ENCODE measurements at places on chromosomes 2 and 18.

GRCh38 chr2:113084249-113085000 lies 16.7 kb downstream of the IL1F10 start:
- no peaks in the 10 kb centered on the region for H3K4me1 ChIP-seq
- peaks cover 10% of the 10 kb centered on the region for H3K27me3 ChIP-seq
- DNase-seq, result no peak
- no peak overlapping the region for H3K27ac ChIP-seq
- H3K4me3 ChIP-seq, result no peak overlapping the region
- no peaks in the 10 kb centered on the region for H3K36me3 ChIP-seq

DNA sequence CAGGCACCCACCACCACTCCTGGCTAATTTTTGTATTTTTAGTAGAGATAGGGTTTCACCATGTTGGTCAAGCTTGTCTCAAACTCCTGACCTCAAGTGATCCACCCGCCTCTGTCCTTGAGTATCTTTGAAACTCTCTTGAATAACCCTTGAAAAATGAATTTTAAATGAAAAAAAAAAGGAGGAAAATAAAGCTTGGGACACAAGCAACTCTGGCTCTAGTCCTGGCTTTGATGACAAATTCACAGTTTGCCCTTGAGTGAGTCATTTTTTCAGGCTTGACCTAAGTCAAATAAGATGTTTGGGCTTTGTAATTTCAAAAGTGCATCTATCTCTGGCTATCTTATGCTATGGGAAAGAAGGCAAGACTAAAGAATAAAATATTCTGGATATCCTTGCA lies 79.0 kb upstream of the TRIB2 start:
- H3K27me3 ChIP-seq, result no peaks in the 10 kb centered on the region
- no peak for DNase-seq
- no peak overlapping the region for H3K27ac ChIP-seq
- no peak overlapping the region for H3K4me3 ChIP-seq

DNA sequence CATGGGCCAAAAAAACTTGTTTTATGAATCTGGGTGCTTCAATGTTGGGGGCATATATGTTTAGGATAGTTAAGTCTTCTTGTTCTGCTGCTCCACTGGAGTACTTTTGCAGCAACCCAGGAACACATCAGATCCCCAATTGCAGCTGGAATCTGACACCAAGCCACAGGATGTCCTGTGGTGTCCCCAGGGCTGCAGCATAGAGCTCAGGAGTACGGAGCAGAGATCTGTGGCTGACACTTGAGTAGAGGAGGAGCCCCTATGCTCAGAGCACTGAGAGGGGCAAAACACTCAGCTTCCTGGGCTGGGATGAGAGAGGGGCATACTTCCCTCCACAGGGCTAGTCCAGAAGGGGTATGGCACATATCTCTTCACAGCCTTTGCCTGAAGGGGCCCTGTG lies 138.9 kb upstream of the ERBB4 start:
- H3K4me3 ChIP-seq, result no peak overlapping the region
- no peaks in the 10 kb centered on the region for H3K36me3 ChIP-seq
- no peaks in the 10 kb centered on the region for H3K4me1 ChIP-seq
- DNase-seq, result no peak
- no peak overlapping the region for H3K27ac ChIP-seq
- no peaks in the 10 kb centered on the region for H3K27me3 ChIP-seq

- H3K36me3 ChIP-seq, result no peaks in the 10 kb centered on the region
- H3K4me3 ChIP-seq, result no peak overlapping the region
- no peaks in the 10 kb centered on the region for H3K4me1 ChIP-seq
- DNase-seq, result no peak
Measured at GRCh38 chr2:210592726-210593125, 36.3 kb downstream of the CPS1 start.

- H3K4me3 ChIP-seq, result no peak overlapping the region
- no peak for DNase-seq
- no peaks in the 10 kb centered on the region for H3K36me3 ChIP-seq
- peaks cover 8% of the 10 kb centered on the region for H3K27me3 ChIP-seq
- no peak overlapping the region for H3K27ac ChIP-seq
Measured at GRCh38 chr18:26556573-26556972, 8.2 kb upstream of the KCTD1 start.

GRCh38 chr2:113174376-113174750 lies 592 bp downstream of the PSD4 start:
- no peaks in the 10 kb centered on the region for H3K27me3 ChIP-seq
- no peaks in the 10 kb centered on the region for H3K36me3 ChIP-seq
- no peak overlapping the region for H3K27ac ChIP-seq
- peaks cover 15% of the 10 kb centered on the region for H3K4me1 ChIP-seq

GRCh38 chr2:111205774-111206173 lies 85.1 kb downstream of the BCL2L11 start:
- no peak overlapping the region for H3K4me3 ChIP-seq
- H3K27me3 ChIP-seq, result no peaks in the 10 kb centered on the region
- H3K27ac ChIP-seq, result no peak overlapping the region
- no peak for DNase-seq
- H3K36me3 ChIP-seq, result peaks cover 11% of the 10 kb centered on the region

DNA sequence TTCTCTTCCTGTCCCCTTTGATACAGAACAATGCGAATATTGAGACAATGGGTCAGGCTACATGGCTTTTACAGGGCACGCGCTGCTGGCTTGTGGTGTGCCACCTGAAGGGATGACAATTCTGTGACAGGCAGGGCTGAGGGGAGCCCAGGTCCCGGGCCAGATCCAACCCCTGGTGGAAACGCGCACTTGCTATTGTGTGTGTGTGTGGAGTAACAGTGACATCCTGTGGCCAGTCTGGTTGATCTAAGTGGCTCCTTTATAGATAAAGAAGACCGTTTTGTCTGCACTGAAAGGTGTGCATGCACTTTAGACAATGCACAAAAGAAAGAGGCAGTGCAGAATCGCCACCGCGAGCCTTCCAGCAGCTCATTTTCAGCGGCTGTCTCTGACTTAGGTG lies 273.6 kb downstream of the HRH4 start:
- H3K27me3 ChIP-seq, result no peaks in the 10 kb centered on the region
- no peaks in the 10 kb centered on the region for H3K36me3 ChIP-seq
- no peak for DNase-seq
- peaks cover 7% of the 10 kb centered on the region for H3K4me1 ChIP-seq

DNA sequence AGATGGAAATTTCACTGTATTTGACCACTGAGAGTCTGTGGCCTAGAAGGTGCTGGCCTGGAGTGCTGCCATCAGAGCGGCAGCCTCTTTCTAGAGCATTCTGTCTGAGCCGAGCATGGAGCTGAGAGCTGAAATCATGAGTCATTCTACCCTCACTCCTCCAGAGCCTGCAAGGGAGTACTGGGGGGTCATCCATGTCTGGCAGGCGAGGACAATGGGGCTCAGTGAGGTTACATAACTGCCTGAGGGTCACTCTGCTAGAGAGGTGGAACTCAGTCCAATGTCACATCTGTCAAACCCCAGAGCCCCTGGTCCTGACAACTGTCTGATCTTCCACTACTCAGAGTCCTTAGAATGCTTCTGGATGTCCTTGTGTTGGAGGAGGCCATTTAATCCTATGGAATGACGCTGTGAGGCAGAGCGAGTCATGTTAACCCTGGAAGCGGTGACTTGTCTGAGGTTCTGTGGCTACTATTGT lies 65.3 kb downstream of the HAUS1 start:
- H3K27ac ChIP-seq, result no peak overlapping the region
- H3K4me1 ChIP-seq, result no peaks in the 10 kb centered on the region
- no peak for DNase-seq
- H3K4me3 ChIP-seq, result no peak overlapping the region
- no peaks in the 10 kb centered on the region for H3K27me3 ChIP-seq

- peaks cover 35% of the 10 kb centered on the region for H3K4me1 ChIP-seq
- DNase-seq, result no peak
- H3K36me3 ChIP-seq, result peaks cover 3% of the 10 kb centered on the region
- peak overlapping the region; percentile 99 for H3K4me3 ChIP-seq
- no peak overlapping the region for H3K27ac ChIP-seq
Measured at GRCh38 chr2:9631553-9631819, 689 bp upstream of the YWHAQ start.

DNA sequence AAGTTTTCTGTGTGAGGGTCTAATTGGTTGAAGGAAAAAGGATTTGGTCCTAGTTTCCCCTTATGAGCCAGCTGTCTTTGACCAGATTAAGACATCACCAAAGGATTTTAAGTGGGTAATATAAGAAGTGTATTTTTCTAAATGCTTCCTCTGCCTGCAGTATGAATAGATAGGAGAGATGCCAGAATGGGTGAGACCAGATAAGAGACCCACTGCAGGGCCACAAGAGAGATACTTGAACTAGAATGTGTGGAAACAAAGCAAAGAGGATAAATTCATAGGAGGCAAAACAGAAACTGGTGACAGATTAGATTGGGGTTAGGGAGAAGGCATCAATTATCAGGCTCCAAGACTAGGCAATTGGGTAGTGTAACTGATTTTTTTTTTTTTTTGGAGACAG lies 1.1 kb upstream of the HDHD2 start:
- no peak overlapping the region for H3K4me3 ChIP-seq
- peaks cover 2% of the 10 kb centered on the region for H3K4me1 ChIP-seq
- H3K27me3 ChIP-seq, result no peaks in the 10 kb centered on the region
- H3K27ac ChIP-seq, result no peak overlapping the region

- H3K4me3 ChIP-seq, result no peak overlapping the region
- no peak for DNase-seq
- H3K4me1 ChIP-seq, result peaks cover 40% of the 10 kb centered on the region
- no peaks in the 10 kb centered on the region for H3K27me3 ChIP-seq
- no peak overlapping the region for H3K27ac ChIP-seq
- no peaks in the 10 kb centered on the region for H3K36me3 ChIP-seq
Measured at GRCh38 chr2:128632501-128632800, 313.8 kb upstream of the HS6ST1 start.

DNA sequence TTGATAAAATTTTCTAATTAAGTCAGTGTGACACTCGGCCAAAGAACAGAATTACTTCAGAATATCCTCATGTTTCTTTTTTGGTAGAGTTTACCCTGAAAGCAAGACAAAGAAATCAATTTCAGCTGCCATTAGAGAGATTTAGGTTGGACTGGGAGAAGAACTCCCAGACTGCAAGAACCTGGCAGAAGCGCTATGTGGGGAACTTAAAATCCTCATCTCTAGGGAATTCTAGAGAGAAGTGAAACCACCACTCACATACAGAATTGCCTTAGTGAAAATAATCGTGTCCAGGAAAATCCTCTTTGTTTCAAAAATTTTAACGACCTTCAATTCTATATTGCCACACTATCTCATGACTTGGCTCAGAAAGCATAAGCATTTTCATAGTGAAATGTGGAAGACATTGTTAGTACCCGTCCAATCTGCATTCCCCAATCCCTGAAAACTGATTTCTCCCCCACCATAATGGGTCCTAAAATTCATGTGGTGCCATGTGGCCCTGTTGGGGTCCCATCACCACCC lies 297.3 kb upstream of the MEIS1 start:
- H3K4me1 ChIP-seq, result peaks cover 8% of the 10 kb centered on the region
- no peak for DNase-seq
- no peak overlapping the region for H3K4me3 ChIP-seq
- H3K36me3 ChIP-seq, result no peaks in the 10 kb centered on the region
- H3K27ac ChIP-seq, result no peak overlapping the region
- no peaks in the 10 kb centered on the region for H3K27me3 ChIP-seq

DNA sequence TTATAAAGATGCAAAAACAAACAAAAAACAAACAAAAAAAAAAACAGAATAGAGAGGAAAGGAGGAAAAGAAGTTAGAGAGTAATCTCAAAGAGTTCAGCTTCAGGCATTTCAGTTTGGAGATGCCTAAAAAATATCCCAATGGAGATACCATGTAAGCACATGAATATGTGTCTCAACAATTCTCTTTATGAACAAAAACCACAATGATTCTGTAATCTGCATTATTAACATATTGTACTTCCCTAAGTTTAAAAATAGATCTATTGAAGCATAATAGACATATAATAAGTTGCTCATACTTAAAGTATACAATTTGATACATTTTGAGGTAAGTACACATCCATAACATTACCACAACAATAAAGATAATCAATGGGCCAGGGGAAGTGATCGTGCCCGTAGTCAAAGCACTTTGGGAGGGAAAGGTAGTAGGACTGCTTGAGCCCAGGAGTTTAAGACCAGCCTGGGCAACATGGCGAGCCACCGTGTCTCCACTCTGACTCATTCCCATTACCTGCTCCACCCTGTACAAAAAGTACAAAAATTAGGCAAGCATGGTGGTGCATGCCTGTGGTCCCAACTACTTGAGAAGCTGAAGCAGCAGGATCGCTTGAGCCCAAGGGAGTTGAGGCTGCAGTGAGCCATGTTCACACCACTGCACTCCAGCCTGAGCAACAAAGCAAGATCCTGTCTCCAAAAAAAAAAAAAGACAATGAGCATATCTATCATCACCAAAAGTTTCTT lies 158.9 kb downstream of the ATAD2B start:
- peaks cover 60% of the 10 kb centered on the region for H3K36me3 ChIP-seq
- no peak overlapping the region for H3K27ac ChIP-seq
- no peaks in the 10 kb centered on the region for H3K27me3 ChIP-seq
- H3K4me1 ChIP-seq, result no peaks in the 10 kb centered on the region
- no peak for DNase-seq

DNA sequence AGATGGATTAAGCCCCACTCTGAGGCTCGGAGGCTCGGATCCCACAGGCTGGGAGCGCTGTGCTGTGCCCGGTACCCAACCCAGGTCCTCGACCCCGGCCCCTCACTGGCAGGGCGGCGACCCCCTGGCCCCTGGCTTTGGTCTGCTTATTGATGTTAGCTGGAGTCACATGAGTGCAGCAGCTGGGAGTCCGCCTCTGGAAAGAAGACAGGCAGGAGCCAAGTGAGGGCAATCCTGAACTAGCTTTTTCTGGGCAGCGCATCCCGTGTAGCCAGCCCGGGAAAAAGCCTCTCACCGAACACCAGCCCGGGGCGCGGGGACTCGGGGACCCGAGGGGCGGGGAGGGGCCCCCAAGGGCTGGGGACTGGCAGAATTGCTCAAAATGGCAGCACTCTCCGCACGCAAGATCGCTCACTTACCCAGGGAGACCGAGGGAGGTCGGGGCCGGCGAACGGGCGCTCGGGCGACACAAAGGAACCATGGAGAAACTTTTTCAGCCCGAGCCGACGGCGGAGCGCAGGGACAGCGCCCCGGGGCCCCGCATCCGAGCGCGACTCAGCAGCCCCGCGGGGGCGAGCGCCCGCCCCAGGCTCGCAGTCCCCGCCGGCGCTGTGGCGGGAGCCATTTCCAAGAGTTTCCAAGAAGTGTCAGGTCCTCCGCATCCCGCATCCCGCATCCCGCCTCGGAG lies 567 bp downstream of the TMEM200C start:
- peak; percentile 24 for DNase-seq
- H3K27me3 ChIP-seq, result no peaks in the 10 kb centered on the region
- H3K36me3 ChIP-seq, result peaks cover 3% of the 10 kb centered on the region
- peaks cover 16% of the 10 kb centered on the region for H3K4me1 ChIP-seq
- peak overlapping the region; percentile 89 for H3K4me3 ChIP-seq

GRCh38 chr18:46712406-46712805 lies 44.4 kb downstream of the ST8SIA5 start:
- H3K4me1 ChIP-seq, result no peaks in the 10 kb centered on the region
- peaks cover 16% of the 10 kb centered on the region for H3K27me3 ChIP-seq
- no peaks in the 10 kb centered on the region for H3K36me3 ChIP-seq

- no peaks in the 10 kb centered on the region for H3K36me3 ChIP-seq
- H3K27ac ChIP-seq, result no peak overlapping the region
- H3K4me1 ChIP-seq, result peaks cover 7% of the 10 kb centered on the region
Measured at GRCh38 chr2:237471438-237472186, 15.4 kb upstream of the MLPH start.

GRCh38 chr2:23386339-23387220 lies 1.6 kb downstream of the KLHL29 start:
- no peaks in the 10 kb centered on the region for H3K36me3 ChIP-seq
- peaks cover 2% of the 10 kb centered on the region for H3K4me1 ChIP-seq
- DNase-seq, result no peak
- peak overlapping the region; percentile 82 for H3K4me3 ChIP-seq
- H3K27me3 ChIP-seq, result peaks cover 27% of the 10 kb centered on the region
